Sciatic nerve (tissue), 2 donors: ENCODE measurements at places on chromosomes 12 and 14. TPM values are rescaled to one million over a fixed set of nuclear protein-coding genes. Genes with fewer than 3 reads are reported as not detected.

CRACR2A gene
- 5.8 TPM for total RNA-seq

DNA sequence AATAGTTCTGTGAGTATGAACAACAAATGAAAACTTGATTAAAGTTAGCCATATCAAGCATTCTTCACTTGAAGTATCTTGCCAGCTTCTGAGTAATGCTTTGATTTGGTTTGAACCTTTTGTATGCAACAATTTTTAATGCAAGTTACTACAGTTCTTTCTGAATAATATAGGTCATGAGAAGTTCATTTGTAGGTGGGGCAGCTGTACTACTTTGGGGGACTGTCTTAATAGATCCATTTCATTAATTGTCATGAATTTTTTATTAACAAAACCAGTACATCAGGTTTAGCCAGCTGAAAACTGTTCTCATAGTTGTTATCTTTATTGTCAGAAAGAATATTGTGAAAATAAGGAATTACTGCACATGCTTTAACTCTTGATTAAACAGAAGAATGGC is 142.7 kb downstream of the FOXA1 start:
- DNase-seq, result no peak

DNA sequence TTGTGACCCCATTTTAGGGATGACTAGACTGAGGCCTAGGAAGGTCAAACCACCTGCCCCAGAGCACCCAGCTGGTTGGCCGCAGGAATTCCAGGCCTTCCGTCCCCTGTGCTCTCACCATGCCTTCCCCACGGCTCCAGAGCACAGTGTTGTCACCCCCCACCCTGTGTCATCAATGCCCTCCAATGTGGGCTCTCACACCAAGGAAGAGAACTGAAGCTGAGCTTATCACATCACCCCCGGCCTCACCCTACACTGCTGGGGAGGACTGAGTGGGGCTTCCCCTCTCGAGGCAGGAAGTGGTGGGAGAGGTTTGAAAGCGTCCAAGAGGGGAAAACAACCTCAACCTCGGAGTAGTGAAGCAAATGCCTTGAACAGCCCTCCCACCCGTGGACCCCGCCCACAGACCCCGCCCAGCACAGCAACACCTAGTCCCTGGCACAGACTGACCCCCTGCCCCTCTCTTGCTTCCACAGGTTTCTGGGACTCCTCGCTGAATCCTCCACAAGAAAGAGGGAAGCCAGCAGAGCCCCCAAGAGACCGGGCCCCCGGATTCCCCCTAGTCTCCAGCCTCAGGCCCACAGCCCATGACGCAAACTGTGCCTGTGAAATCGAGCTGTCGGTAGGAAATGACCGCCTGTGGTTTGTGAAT is 97.2 kb downstream of the LGMN start:
- DNase-seq, result no peak

DNA sequence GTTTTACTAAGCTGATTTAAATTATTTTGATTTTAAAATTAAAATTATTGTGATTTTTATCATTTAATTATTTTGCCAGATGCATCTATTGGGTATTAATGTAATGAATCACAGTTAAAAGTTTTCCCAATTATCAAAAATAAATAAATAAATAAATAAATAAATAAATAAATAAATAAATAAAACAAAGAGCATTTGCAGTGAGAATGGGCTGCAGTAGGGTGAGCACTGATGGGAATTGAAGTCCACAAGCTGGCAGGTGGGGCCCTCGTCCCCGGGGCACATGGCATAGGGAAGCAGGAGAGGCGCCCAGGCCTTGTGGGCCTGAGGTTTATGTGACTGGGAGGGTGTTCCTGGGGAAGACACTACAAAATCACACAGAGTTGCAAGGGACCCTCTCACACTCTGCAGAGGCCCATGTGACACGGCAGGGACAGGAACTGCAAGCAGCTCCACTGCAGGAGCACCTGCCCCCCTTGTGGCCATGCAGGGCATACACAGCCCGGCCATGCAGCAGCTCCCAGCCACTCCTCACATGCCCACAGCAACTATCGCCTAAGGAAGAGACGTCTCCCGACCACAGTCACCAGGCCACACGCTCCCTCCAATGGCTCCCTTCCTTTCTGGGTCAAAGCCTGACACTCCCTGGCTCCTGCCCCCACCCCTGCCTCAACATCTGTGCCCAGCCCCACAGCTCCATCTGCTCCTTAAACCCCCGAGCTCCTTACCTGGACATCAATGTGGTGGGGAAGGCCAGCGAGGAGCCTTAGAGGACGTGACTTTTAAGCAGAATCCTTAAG is 256.3 kb upstream of the SFSWAP start:
- DNase-seq, result no peak

DNA sequence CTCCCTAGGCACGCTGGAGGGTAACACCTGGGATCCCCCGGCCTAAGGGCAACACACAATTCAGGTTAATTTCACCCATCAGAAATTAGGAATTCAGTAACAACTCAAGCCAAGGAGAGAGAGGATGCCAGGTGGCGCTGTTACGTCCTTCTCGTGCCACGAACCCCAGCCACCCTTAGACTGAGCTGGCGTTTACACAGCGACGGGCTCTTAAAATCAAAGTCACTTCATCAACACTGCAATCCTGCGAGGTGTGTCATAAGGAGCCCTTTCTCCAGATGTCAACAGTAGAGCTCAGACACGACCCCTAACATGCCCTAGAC is 110.6 kb upstream of the TMEM132D start:
- no peak for DNase-seq

GRCh38 chr12:89260841-89261637 is 91.3 kb downstream of the DUSP6 start:
- DNase-seq, result no peak

ACOT4 gene
- total RNA-seq, result 0.49 TPM

C12orf60 gene
- 2.3 TPM for total RNA-seq

GRCh38 chr12:66832997-66833396 is 154.1 kb upstream of the GRIP1 start:
- DNase-seq, result no peak

ZDHHC22 gene
- total RNA-seq, result not detected

DNA sequence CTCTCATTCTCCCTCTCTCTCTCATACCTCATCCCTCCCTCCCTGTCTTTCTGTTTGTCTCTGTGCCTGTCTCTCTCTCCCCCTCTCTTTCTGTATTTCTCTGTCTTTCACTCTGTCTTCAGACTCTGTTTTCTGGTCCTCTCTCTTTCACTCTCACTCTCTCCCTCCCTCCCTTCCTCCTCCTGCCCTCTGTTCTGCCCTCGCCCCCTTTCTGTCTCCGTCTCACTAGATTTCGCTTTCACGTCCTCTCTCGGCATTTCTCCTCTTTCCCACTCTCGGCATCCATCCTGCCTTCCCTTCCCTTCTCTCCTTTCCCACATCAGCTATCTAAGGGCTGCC is 183.0 kb downstream of the PHETA1 start:
- DNase-seq, result no peak

GRCh38 chr12:10614056-10614370 is 604 bp upstream of the MAGOHB start:
- no peak for DNase-seq

- no peak for DNase-seq
These were observed 57.8 kb upstream of the NAP1L1 start for GRCh38 chr12:76142305-76142704.

DNA sequence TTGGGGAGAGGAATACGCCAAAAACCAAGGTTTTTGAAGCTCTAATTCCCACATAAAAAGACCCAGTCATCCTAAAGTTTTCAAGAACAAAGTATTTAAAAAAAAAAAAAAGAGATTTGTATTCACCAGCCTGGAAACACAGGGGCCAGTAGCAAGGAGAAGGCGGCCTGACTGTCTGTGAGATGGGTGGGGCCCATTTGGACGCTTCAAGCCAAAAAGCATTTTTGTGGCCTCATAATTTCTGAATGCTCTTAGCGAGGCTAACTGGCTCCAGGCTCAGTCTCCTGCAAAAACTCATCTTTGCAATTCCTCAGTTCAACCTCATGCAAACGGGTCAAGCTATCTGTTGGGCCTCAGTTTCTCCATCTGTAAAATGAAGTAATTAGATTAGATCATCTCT is 514.1 kb downstream of the MED13L start:
- DNase-seq, result no peak

- DNase-seq, result no peak
These were observed 6.7 kb downstream of the ANO4 start for GRCh38 chr12:100801320-100801719.

KRT81 gene
- not detected for total RNA-seq

GRCh38 chr12:105798256-105798845 is 340.4 kb downstream of the NUAK1 start:
- DNase-seq, result no peak

DNA sequence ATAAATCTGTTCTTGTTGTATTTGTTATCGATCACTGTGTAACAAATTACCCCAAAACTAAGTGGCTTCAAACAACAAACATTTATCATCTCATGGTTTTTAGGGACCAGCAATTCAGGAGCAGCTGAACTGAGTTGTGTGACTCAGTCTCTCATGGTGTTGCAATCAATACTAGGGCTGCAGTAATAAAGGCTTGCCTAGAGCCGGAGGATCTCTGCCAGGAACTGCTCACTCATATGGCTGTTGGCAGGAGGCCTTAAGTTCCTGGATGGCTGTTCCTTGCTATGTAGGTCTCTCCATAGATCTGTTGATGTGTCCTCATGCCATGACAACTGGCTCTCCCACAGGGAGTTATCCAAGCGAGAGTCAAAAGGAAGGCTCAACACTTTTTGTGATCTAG is 3.8 kb upstream of the PSMC6 start:
- no peak for DNase-seq

GRCh38 chr14:36988989-36989388 is 183.4 kb downstream of the SLC25A21 start:
- no peak for DNase-seq

DNA sequence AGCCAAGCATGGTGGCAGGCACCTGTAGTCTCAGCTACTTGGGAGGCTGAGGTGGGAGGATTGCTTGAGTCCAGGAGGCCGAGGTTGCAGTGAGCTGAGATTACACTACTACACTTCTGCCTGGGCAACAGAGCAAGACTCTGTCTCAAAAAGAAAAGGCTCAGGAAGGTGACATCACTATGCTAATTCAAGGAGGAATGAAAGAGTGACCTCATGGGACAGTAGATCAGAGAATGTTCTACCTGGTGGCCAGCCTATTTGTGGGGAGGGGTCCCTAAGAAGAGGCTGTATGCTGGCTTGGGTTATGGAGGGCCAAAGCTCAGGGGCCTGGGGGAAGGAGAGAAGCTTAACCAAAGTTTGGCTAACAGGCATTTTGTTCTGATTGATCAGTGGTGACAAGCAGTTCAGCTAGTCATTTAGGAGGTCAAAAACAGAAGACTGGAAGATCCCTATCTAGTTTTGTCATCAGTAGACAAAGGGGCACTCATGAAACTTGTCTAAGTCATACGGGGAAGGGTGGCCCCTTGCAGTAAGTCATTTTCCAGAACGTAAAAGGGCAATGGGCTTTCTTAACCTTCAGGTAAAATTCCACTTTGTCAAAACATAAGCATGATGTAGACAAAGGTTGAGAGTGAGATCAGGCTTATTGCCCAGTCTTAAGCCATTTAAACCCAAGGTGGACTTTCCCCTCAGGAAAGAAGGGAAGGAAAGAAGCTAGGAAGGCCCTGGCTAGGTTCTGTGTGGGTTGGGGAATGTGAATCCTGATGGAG is 60.8 kb upstream of the EEA1 start:
- no peak for DNase-seq

DNA sequence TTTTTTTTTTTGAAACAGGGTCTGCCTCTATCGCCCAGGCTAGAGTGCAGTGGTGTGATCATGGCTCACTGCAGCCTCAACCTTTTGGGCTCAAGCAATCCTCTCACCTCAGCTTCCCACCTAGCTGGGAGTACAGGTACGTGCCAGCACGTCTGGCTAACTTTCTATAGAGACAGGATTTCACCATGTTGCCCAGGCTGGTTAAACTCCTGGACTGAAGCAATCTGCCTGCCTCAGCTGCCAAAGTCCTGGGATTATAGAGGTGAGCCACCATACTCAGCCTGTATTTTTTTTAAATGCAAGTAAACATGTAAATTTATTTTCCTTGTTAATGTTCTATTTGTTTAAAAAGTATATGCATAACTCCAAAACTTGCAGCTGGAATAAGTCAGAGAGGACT is 80.4 kb downstream of the EEA1 start:
- DNase-seq, result no peak

GRCh38 chr12:44930972-44931600 is 55.0 kb upstream of the NELL2 start:
- no peak for DNase-seq

CCDC177 gene
- not detected for total RNA-seq

GRCh38 chr12:29726741-29727348 is 56.9 kb downstream of the TMTC1 start:
- no peak for DNase-seq

DNA sequence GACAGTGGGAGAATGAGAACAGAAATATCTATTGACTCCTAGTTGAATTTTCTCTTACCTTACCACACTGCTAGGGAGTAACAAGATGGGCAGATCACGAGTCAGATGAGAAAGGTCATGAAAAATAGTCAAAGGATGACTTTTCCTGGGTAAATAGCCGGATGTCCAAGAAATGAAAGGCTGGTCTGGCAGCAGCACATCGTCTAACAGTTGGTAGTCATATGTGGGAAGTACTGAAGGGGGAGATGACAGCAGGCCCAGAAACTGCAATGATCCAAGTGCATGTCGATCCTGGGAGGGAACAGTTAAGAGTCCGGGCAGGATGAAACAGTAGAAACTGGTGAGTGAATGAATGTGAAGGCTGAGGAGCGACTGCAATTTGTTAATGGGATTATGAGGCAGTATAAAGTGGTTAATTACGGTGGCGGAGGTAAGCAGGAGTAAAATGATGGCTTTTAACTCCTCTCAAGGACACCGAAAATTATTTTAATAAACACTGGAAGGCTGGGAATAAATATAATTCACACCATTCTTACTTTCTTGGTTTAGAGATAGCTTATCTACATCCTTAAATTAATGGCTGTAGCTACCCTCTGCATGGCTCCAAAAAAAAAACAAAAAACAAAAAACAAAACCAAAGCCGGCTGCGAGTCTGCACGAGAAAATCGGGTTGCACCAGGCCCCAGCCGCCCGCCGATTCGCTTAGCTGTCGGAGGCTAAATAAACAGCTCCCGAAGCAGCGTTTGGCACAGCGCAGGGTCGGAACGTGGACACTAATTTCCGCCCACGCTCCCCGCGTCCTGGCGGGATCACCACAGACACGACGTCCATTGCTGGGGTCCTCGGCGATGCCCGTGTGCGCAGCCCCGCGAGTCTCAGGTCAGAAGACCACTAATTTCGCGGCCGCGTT is 1.0 kb upstream of the ERC1 start:
- peak; percentile 81 for DNase-seq

- DNase-seq, result peak; percentile 79
These were observed 568 bp downstream of the PPM1A start for GRCh38 chr14:60249321-60250256.
